Stimulated activated naive CD4-positive, alpha-beta T cell treated with Interleukin-2 at 50 U/mL for 16 hours (primary cell): ENCODE measurements at places on chromosomes 3 and 15.
A peak's percentile ranks its signal among the peaks of the same experiment; 100 is the strongest.

GRCh38 chr3:106068381-106068780, 199.6 kb upstream of the CBLB start:
- no peak for DNase-seq

GRCh38 chr3:34107669-34108068, 309.2 kb downstream of the PDCD6IP start:
- DNase-seq = no peak

- DNase-seq = no peak
These were observed 43.1 kb upstream of the TP63 start for GRCh38 chr3:189588070-189588469.

DNA sequence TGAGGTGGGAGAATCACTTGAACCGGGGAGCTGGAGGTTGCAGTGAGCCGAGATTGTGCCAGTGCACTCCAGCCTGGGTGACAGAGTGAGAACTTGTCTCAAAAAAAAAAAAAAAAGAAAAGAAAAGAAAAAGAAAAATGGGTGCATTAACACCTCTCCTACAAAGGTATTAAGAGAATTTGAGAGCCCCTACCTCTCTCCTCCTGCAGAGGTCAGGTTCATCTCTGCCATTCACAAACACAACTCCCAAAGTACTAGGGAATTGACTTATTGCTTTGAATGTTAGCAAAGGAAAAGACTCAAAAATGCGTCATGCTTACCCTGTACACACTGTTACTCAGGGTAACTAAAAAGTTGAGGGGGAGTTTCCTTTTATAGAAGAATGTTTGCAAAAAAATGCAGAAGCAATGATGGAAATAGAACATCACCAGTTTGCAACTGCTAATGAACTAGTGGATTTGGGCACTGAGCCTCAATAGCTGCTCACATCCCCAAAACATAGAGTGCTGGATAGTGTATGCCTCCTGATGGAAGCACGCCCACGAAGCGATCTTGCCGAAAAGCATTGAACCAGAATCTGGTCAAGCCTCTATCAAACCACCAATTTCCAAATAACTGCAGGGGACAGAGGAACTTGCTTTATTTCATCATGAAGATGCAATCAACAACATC, 15.5 kb upstream of the LYZL4 start:
- no peak for DNase-seq

DNA sequence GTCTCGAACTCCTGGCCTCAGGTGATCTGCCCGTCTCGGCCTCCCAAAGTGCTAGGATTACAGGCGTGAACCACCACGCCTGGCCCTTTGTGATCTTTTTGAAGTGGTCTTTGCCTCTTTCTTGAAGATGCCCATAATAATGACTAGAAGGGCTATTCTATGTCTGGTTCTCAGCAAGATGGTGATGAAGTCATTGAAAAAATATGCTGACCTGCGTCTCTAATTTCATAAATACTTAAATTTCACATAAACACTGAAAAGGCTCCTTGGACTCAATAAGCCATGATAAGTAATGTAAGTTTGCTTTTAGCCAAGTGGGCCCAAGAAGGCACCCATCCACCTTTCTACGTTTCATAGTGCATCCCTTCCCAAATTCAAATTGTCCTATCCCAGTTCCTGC, 775 bp upstream of the MAPK6 start:
- DNase-seq = no peak

- no peak for DNase-seq
These were observed 191.3 kb downstream of the ADAMTSL3 start for GRCh38 chr15:83845230-83845629.

GRCh38 chr15:61393949-61394348, 164.8 kb upstream of the RORA start:
- no peak for DNase-seq

- no peak for DNase-seq
These were observed 237.7 kb upstream of the WNT5A start for GRCh38 chr3:55724821-55725220.

DNA sequence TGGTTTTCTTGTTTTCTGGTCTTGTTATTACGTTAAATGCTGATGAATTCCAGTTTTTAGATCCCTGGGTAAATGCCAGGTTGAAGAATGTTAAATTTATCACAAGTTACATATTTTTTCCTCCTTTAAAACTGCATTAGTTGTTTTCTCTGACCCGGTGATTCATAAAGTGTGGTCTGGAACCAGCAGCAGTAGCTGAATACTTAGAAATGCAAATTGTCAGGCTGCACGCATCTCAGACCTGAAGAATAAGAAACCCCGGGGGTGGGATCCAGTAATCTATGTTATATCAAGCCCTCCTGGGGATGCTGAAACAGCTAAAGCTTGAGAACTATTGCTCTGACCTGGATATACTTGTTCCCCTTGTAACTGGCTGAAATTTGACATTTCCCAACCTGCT, 69.1 kb downstream of the PEX5L start:
- DNase-seq = no peak

GRCh38 chr3:177440456-177441104, 243.3 kb upstream of the TBL1XR1 start:
- no peak for DNase-seq

DNA sequence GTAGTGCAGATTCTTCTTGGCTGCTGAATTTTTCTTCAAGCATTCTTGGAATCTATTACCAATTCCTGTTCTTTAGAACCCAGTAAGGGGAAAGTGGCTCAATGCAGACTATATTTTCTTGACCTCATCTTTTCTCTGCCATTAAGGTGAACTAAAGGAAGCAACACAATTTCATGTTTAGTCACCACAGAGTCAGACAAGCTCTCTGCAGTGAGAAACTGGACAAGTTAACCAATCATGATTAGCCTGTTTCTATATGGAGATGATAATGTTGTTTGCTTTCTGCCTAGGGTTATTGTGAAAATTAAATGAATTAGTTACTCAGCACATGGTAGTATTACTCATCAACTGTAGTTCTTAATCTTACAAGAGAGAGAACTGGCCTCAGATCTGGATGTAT, 1075.1 kb downstream of the AGBL1 start:
- DNase-seq = no peak

- DNase-seq = no peak
These were observed 74.0 kb upstream of the PLCL2 start for GRCh38 chr3:16810593-16811367.

DNA sequence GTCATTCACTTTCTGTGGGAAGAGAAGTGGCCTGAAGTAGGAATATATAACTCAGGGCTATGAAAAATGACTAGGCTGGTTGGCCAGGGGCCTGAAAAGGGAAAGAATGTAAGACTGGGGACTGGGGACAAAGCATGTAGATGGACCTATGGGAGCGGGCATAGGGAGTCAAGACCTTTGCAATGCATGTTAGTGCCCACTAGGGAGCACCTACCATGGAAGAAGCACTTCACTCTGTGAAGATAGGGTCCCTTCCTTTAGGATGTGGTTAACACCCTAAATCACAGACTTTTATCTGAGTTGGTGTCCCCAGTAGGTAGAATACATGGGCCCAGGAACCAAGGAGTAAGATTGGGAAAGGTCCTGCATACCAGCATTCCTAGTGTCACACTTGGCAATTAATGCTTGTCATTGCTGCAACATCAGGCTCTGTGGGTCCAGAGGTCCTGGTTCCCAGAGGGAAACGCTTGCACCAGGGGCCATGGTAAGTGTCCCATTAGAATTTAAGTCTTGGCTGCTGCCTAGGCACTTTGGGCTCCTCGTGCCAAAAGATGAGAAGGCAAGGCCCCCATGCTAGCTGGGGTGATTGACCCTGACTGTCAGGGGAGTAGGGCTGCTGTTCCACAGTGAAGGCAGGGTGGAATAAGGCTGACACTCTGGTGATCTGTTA, 79.6 kb downstream of the CRYGS start:
- no peak for DNase-seq

DNA sequence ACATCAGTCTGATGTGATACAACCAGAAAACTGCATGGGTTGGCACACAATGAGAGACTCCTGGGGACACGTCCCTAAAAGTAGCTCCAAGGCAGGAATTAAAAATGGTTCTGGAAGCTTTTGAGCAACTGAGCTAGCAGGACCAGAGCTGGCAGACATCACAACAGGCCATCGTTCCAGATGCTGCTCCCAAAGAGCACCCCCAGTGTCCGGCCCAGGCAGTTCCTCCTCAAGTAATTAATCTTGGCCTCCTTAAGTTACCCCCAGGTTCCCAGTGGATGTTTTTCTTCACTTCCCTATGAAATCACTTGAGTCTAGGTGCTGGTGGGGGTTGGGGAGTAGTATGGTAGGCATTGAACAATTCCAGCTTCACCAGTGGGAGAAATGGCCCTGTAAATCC, 711.6 kb downstream of the MECOM start:
- no peak for DNase-seq

GRCh38 chr3:113247675-113248458, 36.5 kb downstream of the BOC start:
- no peak for DNase-seq

GRCh38 chr3:179504371-179504770, 53.1 kb upstream of the GNB4 start:
- DNase-seq = no peak

DNA sequence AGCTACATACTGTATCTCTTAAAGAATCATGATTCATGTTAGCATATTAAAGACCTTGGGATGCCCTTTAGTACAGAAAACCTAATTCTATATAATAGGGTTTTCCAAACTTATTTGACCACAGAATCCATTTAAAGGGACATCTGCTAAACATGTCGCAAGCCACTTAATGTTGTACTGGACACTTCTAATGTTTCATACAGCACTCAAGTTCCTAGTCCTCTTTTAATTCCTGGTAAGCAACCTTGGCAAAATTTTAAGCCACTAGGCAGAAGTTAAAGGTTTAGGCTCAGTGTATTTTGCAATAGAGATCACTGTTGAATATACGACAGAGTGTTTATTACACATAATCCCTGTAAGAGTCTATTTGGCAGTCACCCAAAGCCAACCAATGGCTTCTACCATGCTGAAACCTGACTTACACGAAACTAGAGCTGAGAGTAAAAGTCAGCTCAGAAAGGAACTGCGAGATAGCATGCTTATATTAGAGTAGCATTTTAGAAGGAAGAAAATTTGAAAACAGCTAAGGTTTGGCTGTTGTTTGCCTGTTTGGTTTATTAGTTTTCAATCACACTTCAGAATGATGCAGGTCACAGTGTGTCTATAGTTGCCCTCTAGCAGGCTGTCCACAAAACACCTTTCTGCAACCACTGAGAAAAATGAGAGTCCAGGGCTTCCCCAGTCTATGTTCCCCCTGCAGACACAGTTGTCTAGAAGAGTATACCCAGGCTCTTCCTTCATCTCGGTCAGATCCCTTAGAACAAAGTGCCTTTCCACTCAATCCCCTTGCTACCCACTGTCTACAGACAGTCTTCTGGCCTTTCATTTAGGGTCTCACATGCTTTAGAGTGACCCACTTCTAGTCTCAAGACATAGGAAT, 104.4 kb downstream of the FMN1 start:
- no peak for DNase-seq

- no peak for DNase-seq
These were observed 102.4 kb upstream of the HACD2 start for GRCh38 chr3:123687286-123687685.

DNA sequence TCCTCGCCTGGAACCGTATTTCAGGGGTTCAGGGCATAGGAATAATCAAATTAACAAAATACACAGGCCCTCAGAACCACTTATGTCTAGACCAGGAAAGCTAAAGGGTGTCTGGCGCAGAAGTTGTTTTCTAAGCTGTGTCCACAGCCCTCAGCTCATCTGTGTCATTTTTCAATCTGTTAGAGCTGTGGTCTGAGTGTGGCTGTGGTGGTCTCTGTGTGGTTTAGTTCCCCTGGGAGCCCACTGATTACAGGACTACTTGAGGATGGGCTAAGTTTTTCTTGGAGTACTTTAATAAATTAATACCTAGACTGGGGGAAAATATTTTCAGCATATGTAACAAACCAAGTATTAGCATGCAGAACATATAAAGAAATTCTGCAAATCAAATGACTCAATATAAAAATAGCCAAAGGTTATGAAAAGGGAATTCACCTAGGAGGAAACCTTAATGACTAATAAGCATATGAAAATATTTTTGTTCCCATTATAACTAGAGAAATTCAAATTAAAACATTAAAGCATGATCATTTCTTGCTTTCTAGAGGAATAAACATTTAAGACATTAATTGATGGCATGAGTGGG, 186.3 kb downstream of the SATB1 start:
- DNase-seq = no peak

- peak; percentile 61 for DNase-seq
These were observed at the start of gene PPM1M for GRCh38 chr3:52245322-52246263. Gene PPM1M (plus strand): TSS chr3:52245759. CDS start chr3:52245825, 66 bp downstream.

- no peak for DNase-seq
These were observed 182.5 kb downstream of the TPRG1 start for GRCh38 chr3:189353988-189354889.

DNA sequence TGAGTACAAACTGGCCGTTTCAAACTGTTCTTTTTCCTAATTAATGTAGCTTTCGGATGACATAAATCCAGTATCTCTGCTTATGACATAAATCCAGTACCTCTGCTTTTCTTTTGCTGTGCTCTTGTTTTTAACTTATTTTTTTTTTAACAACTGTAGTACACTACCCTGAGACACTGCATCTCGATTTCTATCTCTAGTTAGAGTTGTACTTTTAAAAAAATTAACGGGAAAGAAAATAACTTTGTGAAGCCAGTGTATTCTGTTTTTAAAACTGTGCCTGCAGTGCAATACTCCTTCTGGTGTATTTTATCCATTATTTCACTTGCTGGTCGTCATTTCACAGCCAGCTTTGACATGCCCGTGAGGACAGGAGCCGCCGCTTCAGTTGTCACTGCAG, 46.6 kb downstream of the ASB7 start:
- DNase-seq = no peak

- DNase-seq = no peak
These were observed 215.9 kb upstream of the PEX5L start for GRCh38 chr3:180252683-180253082.

DNA sequence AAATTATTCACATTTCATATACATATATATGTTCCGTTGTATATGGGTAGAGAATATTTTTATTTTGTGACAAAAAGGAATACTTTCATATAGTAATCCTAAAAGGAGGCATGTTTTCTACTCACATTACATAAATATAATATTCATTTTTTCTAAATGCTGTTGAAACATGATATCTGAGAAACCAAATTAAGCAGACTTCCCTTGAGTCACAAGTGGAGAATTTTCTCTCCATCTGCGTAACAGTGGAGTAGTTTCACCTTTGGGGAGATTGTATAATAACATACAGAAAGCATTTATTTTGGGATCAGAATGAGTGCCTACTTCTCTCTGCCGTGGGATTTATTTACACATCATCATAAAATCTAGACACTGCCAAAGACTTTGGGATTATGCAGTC, 849.8 kb downstream of the NSUN3 start:
- no peak for DNase-seq

GRCh38 chr3:126982471-126983175, at the start of gene PLXNA1:
Gene PLXNA1 (plus strand): TSS chr3:126983115. CDS start chr3:126988594, 5,479 bp downstream.
- peak; percentile 84 for DNase-seq

DNA sequence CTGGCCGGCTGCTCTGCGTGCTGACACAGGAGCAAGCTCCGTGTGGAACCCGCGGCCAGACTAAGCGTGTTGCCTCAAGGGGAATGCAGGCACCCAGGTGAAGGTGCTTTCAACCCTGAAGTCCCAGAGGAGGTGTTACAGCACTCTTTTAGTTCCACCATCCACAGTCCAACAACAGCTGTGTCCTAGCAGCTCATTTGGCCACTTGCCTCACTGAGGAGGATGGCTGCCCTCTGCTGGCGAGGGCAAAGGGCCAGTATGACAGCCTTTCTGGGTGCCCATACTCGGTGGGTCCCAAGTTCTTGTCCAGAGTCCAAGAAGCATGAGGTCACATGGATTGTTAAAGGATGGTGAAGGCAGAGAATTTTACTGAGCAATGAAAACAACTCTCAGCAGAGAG, 87.8 kb downstream of the C3orf85 start:
- no peak for DNase-seq
